HT1080 (cell line): ENCODE measurements at places on chromosomes 6 and 20. TPM values are rescaled to one million over a fixed set of nuclear protein-coding genes. Genes with fewer than 3 reads are reported as not detected.

GRCh38 chr20:54064939-54065338 is 5.5 kb downstream of the BCAS1 start:
- DNase-seq = no peak

DNA sequence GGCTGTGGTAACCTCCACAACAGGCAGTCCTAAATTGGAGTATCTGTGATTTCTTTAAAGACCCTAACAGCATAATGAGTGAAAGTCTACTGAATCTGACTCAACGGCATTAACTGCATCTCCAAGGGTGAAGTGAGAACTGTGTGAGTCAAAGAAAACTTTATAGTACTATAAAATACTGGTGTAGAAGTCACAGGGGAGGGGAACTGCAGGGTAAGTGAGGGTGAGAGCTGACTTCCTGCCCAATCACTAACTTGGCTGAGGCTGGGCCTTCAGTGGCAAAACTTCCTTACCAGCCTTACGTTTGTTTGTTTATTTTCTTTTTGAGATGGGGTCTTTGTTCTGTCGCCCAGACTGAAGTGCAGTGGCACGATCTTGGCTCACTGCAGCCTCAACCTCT is 109.8 kb downstream of the PTPRK start:
- DNase-seq = peak; percentile 27

Gene KCNK16
- not detected in 2 replicates for total RNA-seq

Gene LINC00237
- not detected in 2 replicates for total RNA-seq
